Mononuclear cell (primary cell): ENCODE measurements at places on chromosomes 3 and 15. TPM values are rescaled to one million over a fixed set of nuclear protein-coding genes. Genes with fewer than 3 reads are reported as not detected.

C15orf61 gene
- total RNA-seq: 5.2 TPM

FAIM gene
- total RNA-seq: 2.5 TPM

ARHGEF26 gene
- total RNA-seq: 0.21 TPM

GOLGA8G gene
- not detected for total RNA-seq

MESP1 gene
- total RNA-seq: not detected

ALS2CL gene
- total RNA-seq: 5.4 TPM
